NCI-H2029 (cell line): ENCODE measurements at places on chromosomes 3 and 15.

- no peak for DNase-seq
Measured at GRCh38 chr15:70753101-70753829, 10.1 kb downstream of the UACA start.

DNA sequence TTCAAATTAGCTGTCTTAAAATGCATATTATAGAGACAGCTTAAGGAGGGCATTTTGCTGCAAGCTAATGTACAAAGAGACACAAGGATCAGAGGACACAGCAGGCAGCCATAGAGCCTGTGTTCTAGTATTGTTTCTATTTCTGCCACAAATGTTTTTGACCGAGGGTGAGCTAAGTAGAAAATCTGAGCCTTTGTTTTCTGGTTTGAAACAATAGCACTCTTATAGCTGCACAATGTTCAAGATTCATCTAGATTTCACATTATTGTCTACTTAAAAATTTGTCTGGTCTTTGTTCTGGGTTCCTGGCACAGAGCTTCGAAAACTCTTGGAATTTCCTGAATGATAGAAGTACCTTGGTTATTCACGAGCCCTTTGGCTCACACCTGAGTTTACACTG lies 40.0 kb upstream of the TUSC7 start:
- DNase-seq, result no peak

DNA sequence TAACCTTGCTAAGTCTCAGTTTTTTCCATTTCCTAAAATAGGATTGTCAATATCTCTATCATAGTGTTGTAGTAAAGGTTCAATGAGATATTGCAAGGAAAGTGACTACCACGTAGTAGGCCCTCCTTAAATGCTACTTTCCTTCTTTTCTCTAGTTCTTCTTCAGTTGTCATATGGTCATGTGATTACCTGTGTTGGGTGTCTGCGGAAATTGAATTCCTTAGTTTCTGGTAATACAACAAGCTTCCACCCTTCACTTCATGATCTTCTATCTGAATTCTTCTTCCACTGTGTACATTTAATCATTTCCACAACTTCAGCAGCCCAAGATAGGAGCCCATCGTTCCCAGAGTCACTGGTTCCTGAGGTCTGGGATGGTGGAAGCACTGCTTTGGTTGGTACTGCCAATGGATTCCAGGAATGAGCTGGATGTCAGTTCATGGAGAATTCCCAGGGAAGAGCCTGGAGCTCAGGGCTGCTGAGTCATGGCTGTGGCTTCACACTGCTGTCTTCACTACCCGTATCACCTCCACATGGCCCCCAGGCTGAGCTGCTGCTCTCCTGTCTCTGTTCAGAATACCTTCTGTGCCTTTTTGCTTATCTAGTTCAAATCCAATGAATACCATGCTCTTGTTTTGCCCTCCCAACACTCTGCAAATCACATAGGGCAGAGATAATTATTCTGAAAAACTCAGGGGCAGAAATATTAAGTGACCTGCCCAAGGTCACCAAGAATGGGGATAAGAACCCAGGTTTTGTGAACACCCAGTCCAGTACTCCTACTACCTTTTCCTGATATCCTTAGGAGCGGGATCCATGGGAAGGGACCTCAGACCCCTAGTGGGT lies 98.6 kb downstream of the RPL39L start:
- DNase-seq, result no peak

DNA sequence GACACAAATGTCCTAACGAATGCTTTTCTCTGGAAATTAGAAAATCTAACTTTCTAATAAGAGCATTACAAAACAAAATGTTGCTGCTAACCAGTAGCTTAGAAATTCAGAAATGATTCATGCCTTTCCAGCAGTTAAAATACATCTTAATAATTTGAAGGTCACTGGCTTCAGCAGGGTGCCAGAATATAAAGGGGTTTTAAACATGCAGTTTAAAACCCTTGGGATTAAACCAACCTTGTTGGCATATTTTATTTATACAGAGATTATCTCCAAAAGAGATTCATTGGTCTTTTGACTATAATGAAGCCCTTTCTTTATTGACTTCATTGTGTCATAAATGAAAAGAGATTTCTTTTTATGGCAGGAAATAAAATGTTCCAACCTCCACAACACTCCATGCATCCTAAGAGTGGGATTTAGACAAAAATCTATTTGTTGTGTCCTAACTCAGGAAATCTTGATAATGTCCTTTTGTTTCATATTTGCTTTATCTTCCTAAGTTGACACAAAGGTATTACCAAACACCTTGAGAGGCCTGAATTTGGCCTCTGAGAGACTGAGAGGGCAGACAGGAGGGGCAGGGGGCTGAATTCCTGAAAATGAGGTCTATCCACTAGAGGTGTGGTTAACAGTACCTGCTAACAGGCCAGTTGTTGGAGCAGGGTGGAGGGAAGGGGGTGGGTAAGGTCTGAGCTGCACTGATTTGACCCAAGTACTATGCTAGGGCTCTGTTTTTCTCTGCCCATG lies 124.4 kb downstream of the FEZF2 start:
- no peak for DNase-seq

GRCh38 chr3:151166161-151166560 lies 36.9 kb downstream of the GPR171 start:
- DNase-seq, result no peak

DNA sequence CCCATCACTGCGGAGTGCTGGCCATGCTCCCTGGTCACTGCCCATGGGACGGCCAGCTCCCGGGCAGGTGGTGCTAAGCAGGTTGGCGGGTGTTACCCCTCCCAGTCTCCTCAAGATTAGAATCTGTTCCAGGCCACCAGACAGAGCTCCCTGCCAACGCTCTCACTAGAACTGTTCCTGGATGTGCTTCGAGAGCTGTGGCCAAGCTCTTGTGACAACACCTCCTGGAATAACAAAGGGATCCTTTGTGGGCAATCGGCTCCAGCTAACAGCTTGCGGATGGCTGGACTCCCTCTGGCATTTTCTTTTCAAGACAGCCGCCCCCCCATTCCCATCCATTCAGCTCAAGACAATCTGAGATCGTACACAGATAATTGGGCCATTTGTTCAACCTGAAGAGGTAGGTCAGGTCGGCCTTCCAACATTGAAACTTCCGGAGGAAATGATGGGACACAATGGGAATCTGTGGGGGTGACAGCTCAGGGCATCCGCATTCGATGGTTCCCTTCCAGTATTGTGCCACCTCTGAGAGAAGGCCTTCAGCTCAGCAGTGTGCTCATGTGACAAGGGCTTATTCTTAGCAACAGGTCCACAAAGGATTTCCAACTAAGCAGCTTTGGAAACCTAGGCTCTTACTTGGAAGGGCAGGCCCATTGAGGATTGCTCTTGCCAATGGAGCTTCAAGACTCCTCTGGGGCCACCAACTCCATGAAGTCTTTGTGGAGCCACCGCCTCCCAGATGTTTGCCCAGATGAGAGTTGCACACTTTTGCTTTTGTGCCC lies 11.6 kb upstream of the EPHB3 start:
- DNase-seq, result peak; percentile 74

DNA sequence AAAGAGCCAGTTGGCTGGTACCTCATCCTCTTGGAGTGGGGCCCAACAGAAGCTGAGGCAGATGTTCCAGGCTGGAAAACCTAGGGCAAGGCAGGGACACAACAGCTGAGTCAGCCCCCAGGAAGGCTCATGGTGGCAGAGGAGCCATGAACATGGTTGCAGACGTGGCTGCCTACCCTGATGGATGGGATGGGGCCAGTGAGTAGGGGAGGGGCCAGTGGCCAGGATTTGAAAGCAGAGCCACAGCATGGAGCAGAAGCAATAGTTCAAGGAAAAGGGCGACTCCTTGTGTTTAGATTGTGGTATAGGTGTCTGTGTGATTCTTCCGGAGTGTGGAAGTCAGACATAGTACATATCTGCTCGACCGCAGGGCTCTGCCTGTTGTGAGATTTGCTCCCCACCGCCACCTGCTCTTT lies 24.2 kb downstream of the PXYLP1 start:
- DNase-seq, result no peak

DNA sequence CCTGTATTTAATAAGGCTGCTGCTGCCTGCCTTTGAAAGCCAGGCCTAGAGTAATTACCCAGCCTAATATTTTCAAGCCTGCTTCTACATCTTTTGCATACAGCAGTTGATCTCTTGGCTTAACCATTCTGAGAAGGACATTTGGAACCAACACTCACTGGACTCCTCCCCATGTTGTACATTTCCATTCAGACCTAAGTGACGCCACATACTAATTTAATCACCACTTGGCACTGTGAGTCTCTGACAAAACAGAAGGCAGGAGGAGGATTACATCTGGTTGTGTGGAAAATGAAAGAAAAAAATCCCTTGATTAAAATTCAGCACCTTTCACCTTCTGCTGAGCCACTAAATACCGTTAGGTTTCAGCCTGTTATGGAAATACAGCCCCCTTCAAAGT lies 102.2 kb upstream of the ARRDC4 start:
- DNase-seq, result no peak

DNA sequence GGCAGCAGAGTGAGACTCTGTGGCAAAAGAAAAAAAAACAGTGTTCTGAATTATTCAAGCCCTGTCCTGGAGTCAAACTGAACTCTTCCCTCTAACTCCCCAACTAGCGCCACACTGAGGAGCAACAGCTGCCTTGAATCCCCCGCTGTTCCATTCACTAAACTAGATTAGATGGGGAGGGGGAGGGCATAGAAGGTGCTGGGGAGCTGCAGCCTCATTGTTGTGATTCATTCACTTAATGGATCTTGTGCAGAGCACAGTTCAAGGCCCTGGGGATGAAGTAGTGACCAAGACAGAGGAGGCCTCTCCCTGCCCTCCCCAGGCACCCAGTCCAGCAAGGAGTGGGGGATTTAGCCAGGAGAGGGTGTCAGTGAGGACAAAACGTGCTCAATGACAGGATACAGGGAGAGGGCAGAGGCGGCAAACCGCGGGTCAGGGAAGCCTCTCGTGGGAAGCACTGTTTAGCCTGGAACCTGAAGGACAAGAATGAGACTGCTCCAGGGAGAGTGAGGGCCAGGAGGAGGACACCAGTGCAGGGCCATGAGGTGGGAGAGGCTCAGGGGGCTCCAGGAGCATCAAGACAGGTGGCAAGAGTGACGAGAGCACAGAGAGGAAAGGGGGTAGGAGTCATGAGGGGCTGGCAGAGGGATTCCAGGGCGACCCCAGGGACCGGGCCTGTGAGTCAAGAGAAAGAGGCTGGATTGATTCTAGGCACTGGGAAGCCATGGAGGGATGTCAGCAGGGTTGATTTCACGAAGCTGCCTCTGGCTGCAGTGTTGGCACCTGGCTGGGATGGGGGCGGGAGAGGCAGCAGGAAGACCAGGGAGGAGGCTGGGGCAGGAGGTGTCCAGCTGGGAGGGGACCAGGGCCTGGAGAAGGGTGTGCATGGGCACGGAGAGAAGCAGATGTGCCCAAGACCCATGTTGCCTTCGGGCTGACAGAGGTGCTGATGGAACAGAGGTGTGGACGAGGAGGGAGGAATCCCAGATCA lies 31.4 kb downstream of the ALS2CL start:
- DNase-seq, result no peak

GRCh38 chr3:71721651-71722157 lies 3.5 kb downstream of the EIF4E3 start:
- DNase-seq, result no peak

GRCh38 chr3:143442814-143443447 lies 323.4 kb downstream of the CHST2 start:
- no peak for DNase-seq

GRCh38 chr3:24215502-24215901 lies 270.4 kb downstream of the NR1D2 start:
- no peak for DNase-seq

- no peak for DNase-seq
Measured at GRCh38 chr3:83011481-83011880, 1250.0 kb upstream of the GBE1 start.

DNA sequence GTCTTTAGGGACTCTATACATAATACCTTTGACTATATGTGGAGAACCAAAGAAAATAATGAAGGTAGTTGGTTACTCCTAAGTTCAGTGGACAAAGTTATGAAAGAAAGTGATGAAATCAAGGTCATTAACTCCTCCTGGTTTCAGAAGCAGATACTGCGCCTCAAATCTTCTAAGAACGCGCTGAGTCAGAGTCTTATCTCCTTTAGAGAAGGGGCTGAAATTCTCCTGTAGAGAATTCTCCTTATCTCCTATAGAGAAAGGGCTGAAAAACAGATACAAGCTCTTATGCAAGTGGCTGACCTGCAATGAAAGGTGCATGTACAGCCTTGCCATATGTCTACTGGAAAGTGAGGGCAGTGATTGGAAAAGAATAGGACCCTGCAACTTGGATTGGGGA lies 824.2 kb downstream of the NSUN3 start:
- DNase-seq, result no peak

DNA sequence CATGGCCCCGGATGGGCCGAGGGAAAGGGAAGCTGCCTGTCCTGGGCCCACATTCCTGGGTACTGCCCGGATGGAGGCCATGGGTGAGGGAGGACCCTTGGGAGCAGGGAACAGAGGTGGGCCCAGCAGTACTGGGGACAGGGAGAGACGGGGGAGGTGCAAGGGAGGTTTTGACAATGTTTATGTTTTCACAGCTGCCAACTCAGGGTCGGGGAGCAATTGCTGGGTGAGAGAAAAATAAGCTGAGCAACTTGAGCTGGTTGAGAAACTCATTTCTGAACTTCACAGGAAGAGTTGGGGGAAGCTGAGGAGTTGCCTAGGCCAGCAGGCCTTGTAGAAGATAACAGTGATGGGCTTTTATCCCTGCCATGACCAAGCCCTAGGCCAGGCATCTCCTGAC lies 11.1 kb upstream of the TSPAN3 start:
- no peak for DNase-seq

DNA sequence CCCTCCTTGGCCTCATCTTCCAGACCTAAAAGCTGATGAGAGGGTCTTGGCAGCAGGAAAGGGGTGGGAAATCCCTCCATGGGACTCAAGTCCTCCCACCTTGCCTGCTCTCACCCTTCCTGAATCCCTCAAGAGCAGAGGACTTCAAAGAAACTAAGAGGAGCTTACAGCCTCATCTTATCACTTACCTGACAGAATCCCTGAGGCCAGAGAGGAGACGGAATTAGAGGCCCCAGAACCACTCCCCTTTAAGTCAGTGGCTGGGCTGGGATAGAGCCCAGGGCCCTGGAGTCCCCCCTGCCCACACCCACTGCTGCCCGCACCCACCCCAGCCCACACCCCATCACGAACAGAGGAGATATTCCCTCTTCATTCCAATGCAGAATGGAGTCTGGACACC lies 15.2 kb downstream of the LOXL1 start:
- no peak for DNase-seq

DNA sequence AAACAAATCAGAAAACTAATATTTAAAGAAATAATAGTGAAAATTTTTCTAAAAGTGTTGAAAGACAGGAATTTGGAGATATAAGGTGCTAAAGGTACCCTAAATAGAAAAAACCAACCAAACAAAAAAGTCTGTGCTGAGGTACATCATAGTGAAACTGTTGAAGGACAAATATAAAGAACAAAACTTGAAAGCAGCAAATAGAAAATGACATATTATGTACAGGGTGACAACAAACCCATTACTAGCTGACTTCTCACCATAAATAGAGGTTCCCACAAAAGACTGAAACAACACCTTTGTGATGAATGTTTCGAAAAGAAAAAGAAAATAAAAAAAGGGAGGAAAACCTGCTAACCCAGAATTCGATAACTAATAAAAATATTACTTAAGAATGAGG lies 502.5 kb upstream of the NECTIN3 start:
- DNase-seq, result no peak

GRCh38 chr15:61227269-61227949 lies 1.7 kb downstream of the RORA start:
- DNase-seq, result peak; percentile 25

- DNase-seq, result no peak
Measured at GRCh38 chr15:26887926-26888666, 21.2 kb downstream of the GABRA5 start.

GRCh38 chr3:27544372-27544865 lies 60.2 kb upstream of the SLC4A7 start:
- no peak for DNase-seq
